T-helper 2 cell treated with Interferon-gamma antibody and Interleukin-4, amounts not matched to agents 5 μg/mL and 100 μg/mL, for 36 hours (primary cell): ENCODE measurements at places on chromosomes 12 and 14.

DNA sequence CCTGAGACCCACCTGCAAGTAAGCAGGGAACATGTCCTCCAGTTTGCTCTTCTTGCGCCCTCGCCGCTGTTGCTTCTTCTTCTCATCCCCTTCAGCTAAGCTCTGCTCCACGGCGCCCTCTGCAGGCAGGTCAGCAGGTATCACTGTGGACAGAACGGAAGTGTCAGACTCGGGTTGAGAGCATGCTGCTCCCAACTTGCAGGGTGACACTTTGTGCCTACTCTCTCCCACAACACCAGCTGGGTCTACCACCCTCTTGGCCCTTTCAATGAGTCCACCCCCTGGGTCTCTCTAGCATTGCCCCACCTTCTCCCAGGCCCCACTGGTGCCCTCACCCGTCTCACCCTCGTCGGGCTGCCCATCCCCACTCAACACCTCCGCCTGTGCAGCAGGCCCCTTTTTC lies 16.7 kb downstream of the KMT2D start:
- H3K4me1 ChIP-seq, result no peaks in the 10 kb centered on the region
- no peak overlapping the region for H3K4me3 ChIP-seq
- peak; percentile 29 for DNase-seq
- H3K36me3 ChIP-seq, result peaks cover 71% of the 10 kb centered on the region
- H3K27me3 ChIP-seq, result no peaks in the 10 kb centered on the region

DNA sequence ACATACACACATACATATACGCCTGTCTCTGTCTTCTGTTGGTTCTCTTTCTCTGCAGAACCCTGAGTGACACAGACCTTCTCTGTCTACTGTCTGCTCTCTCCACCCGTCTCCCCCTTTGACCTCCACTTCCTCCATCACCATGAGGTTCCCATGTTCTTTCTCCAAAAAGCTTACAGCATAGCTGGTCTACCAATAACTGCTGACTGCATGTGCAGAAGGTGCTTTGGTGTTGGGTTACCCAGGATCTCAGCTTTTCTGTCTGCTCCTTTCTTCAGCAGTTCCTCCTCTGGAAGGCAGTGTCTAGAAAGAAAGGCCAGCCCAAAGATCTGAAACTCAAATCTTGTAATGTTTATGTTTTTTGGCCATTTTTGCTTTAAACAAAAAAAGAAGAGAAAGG lies 125.6 kb downstream of the SMOC1 start:
- no peaks in the 10 kb centered on the region for H3K36me3 ChIP-seq
- DNase-seq, result no peak
- no peak overlapping the region for H3K27ac ChIP-seq
- no peaks in the 10 kb centered on the region for H3K4me1 ChIP-seq
- H3K27me3 ChIP-seq, result peaks cover 6% of the 10 kb centered on the region

- H3K27ac ChIP-seq, result no peak overlapping the region
- H3K27me3 ChIP-seq, result peaks cover 4% of the 10 kb centered on the region
- no peaks in the 10 kb centered on the region for H3K36me3 ChIP-seq
- no peaks in the 10 kb centered on the region for H3K4me1 ChIP-seq
Observed at GRCh38 chr12:30862486-30862885, 64.1 kb upstream of the TSPAN11 start.

DNA sequence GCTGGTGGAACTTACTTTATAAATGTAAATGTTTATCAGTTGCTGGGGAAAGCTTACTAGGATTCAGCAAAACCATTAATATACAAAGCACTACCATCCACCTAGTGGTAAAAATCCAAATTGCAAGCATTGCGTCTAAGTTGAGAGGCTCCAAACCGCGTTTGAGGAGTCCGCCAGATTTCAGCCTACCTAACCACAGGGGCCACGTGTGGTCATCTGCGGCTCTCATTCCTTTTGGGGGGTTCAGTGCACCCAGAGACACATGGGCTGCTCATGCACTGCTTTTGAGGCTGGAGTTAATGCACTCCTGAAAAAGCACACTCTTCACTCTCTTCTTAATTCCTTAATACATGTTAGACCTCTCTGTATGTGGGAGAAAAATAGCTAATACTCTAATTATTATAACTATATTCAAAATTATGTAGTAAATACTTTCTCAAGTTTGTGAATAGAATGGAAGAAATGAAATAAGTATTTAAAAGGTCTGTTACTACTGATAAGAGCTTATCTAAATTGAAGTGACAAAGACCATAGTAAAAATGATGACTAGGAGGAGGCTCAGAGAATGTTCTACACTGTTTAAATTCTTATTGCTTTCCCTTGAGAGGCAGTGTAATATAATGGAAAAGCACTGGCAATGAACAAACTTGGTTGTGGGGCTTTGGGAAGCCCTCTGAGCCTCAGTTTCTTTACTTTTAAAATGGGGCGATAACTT lies 41.4 kb upstream of the MANSC4 start:
- H3K4me1 ChIP-seq, result peaks cover 31% of the 10 kb centered on the region
- peak overlapping the region; percentile 69 for H3K4me3 ChIP-seq
- peak; percentile 14 for DNase-seq

GRCh38 chr14:68407285-68407684 lies 385.6 kb downstream of the ZFP36L1 start:
- H3K27ac ChIP-seq, result no peak overlapping the region
- no peaks in the 10 kb centered on the region for H3K36me3 ChIP-seq

DNA sequence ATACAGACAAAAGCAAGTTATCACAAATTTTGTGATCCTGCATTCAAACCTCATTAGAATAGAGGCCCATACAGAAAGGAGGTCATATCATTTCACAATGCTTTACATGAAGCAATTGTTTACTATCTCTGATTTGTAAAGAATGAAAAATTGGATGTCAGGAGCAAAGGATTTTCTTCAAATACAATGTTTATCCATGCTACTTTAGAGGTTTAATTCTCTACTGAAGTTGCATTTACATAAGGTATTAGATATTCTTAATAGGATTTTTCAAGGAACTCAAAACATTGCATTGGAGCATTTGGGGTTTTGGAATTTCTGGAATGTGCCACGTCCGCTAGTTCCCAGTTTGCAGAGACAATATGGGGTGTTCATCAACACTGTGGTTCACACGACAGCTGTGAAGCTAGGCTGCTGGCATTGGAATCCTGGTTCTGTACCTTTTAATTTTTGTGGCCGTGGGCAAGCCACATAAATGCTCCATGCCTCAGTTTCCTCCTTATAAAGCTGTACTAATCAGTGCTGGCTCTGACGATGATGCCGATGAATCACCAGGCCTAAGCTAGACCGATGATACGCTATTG lies 174.8 kb downstream of the APAF1 start:
- H3K4me3 ChIP-seq, result no peak overlapping the region
- H3K4me1 ChIP-seq, result no peaks in the 10 kb centered on the region
- no peaks in the 10 kb centered on the region for H3K36me3 ChIP-seq
- no peak overlapping the region for H3K27ac ChIP-seq

GRCh38 chr12:110546339-110546738 lies 36.8 kb downstream of the PPTC7 start:
- H3K27me3 ChIP-seq, result no peaks in the 10 kb centered on the region
- no peak overlapping the region for H3K4me3 ChIP-seq
- DNase-seq, result no peak
- no peak overlapping the region for H3K27ac ChIP-seq
- peaks cover 42% of the 10 kb centered on the region for H3K36me3 ChIP-seq
- peaks cover 38% of the 10 kb centered on the region for H3K4me1 ChIP-seq

GRCh38 chr14:101039031-101039754 lies 135.7 kb upstream of the RTL1 start:
- no peak overlapping the region for H3K27ac ChIP-seq
- no peaks in the 10 kb centered on the region for H3K4me1 ChIP-seq
- H3K4me3 ChIP-seq, result no peak overlapping the region
- no peak for DNase-seq
